ENCODE measurements at places on chromosomes 2 and 18.
A peak's percentile ranks its signal among the peaks of the same experiment; 100 is the strongest.

DNA sequence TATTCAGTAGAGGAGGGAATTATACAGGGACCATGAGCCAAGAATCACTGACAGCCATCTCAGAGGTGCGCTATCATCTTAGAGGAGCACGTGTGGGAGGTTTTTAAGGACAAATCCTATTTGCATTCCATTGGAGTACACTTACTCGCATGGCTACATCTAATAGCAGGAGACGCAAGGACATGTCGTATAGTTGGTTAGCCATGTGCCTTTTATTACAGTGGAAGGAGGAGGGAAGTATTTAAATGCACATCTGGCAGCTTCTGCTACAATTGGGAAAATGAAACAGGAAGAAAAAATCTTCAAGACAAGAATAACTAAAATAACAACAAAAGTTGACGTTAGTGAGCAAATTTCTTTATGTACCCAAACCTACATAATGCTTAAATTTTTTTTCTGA, 86.5 kb upstream of the UGP2 start:
- DNase-seq: no peak

DNA sequence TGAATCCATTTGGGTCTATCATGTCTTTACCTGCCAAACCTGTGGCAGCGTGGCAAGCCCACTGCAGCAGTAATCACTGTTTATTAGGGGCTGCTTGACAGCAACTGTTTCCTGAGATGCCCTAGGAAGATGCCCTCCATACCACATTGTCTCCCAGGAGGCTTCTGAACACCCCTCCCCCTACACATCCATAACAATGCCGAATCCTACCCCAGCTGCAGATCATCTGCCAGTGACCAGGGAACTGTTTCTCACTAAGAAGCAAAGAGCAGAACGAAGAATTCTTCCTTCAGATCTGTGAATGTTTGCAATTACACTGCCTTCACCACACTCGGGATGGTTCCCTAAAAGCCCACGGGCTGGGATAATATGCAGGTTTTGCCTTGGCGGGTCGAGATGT, 127.8 kb downstream of the VIT start:
- no peak for DNase-seq

- DNase-seq: no peak
These were observed 515.2 kb downstream of the RNF144A start for GRCh38 chr2:7432436-7432835.

GRCh38 chr2:158518084-158518483, 61.3 kb downstream of the PKP4 start:
- DNase-seq: no peak

DNA sequence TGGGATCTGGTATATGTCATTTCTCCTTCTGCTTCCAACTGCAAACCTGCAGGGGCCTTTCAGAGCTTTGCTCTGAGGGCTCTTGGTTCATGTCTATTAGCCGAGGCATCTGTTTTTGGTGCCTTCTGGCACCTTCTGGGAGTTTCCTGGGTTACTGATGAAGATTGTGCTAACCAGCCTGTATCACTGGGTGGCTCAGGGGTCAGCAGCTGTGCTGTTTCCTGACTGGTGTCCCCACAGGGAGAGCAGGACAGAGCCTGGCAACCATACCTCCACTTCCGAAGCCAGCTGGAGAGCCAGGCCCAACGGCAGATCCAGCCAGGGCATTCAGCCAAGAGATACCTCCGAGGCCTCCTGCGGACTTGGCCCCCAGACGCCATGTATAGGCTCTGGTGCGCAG, 17.5 kb downstream of the KIAA2012 start:
- no peak for DNase-seq

DNA sequence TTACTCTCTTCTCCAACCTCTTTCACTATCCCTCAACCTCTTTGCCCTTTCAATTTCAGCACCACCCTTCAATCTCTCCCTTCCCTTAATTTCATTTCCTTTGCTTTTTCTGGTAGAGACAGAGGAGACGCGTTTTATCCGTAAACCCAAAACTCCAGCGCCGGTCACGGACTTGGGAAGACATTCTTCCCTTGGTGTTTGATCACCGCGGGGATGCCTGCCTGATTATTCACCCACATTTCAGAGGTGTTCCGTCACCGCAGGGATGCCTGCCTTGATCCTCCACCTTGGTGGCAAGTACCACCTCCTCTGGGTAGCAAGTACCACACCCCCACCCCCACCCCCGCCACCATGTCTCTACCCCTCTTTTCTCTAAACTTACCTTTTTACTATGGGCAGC, 669.4 kb upstream of the PKDCC start:
- no peak for DNase-seq

DNA sequence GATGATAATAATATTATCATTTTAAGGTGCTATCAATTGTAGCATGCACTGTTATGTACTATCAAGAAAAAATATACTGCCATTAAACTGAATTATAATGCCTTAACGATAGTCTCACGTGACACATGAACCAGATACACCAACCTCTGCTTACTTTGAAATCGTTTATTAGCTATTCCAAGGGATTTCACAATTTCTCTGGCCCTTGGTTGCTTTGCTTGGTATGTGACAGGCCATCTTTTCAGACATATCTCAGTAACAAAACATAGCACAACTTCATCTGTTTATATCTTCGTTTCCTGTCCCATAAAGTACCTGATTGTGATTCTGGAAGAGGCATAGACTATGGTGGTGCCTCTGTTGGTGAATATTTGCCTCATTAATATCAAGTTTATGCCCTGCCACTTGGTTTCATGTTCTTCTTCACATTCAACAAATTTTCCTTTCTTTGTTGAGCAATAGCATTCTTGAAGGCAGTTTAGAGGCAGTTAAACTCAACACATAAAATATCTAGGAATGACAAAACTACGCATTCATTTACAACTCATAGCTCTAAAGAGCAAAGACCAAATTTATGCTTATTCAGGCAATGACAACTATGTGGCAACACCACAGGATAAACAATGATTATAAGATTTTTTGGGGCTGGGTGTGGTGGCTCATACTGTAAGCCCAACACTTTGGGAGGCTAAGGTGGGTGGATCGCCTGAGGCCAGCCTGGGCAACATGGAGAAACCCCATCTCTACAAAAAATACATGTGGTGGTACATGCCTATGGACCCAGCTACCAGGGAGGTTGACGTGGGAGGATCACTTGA, 84.3 kb downstream of the MCFD2 start:
- DNase-seq: peak; percentile 85

- no peak for DNase-seq
These were observed 77.1 kb downstream of the ADAM23 start for GRCh38 chr2:206520450-206520849.

GRCh38 chr2:206800506-206801417, 35.4 kb downstream of the FASTKD2 start:
- peak; percentile 38 for DNase-seq

GRCh38 chr2:59082657-59083056, 841.5 kb upstream of the FANCL start:
- no peak for DNase-seq

DNA sequence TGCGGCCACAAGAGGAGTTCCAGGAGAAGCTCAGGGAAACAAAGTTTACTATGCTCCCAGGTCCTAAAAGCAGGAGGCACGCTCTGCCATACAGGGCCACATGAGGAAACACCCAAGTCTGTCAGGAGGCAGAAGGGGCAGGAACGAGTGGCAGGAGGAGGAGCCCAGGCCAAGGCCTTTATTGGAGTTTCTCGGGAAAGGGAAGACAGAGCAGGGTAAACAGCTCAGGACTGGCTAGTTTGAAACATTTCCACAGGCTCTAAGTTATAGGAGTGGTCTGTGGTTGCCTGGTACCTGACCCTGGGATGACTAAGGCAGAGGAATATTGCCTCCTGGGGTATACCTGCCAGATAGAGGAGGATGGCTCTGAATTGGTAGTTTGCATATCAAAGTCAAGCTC, 3.7 kb upstream of the ZNF638 start:
- no peak for DNase-seq

DNA sequence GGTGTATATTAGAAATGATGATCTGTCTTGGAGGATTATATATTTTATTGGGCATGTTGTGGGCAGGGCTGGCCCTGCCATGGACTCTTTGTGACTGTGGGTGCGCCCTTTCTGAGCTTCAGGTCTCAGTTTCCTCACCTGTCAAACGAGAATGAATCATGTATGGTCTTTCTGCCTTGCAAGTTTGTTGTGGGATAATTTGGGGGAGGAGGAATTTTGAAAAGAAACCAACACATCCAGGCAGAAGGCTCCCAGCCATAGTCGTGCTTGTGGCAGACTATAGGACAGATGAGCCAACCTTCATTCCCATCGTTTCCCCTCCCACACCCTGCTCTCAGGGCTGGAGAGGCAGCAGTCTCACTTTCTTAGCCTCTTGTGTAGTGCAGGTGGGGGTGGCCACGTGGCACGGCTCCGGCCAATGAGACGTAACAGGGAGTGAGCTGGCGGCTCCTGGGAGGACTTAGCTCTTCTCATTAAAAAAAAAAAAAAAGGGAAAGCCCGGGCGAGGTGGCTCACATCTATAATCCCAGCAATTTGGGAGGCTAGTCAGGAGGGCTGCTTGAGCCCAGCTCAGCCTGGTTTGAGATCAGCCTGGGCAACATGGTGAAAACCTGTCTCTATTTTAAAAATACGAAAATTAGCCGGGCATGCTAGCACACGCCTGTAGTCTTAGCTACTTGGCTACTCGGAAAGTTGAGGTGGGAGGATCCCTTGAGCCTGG, 63.1 kb downstream of the RHOB start:
- DNase-seq: no peak

GRCh38 chr2:11495844-11496681, 30.1 kb upstream of the E2F6 start:
- no peak for DNase-seq

DNA sequence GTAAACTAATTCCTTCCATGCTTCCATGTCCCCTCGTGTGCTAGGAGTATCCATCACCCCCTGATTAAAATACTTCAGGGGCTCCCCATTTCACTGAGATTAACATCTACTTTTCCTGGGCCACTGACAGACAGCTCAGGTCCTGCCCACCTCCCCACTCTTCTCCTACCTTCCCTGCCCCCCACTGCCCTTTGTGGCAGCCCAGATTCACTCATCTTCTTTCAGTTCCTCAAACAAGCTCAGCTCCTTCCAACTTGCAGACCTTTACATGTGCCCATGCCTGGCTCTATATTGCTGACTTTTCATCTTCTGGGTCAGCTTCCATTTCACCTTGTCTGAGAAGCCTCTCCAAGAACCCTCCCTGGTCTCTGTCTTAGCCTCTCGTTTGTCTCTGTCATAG, 12.0 kb downstream of the RUFY4 start:
- no peak for DNase-seq

DNA sequence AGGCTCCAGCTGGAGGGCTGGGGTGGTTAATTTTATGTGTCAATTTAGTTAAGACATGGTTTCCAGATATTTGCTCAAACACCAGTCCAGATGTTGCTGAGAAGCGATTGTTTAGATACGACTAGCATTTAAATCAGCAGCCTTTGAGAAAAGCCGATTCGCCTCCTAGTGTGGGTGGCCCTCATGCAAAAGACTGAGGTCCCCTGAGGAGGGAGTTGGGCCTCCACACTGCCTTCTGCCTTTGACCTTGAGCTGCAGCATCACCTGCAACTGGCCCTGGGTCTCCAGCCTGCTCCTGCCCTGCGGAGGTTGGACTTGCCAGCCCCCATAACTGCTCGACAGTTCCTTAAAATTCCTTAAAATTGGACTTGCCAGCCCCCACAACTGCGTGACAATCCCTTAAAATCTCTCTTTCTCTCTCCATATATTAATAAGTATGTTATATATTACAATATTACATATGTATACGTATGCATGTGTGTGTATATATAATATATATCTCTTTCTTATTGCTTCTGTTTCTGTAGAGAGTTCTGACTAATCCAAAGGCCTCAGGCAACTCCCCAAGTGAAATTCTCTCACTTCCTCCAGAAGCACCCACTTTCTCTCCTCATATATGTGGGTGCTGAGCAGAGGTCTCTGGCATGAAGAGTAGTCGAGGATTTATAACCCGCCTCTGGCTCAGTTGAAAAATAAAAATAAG, 14.4 kb downstream of the FBLN7 start:
- DNase-seq: no peak

GRCh38 chr2:219369447-219369861, 18.3 kb downstream of the DNPEP start:
- no peak for DNase-seq

- no peak for DNase-seq
These were observed 630 bp upstream of the PPP1R1C start for GRCh38 chr2:181984814-181985631.
